ENCODE measurements at places on chromosomes 2 and 18. TPM values are rescaled to one million over a fixed set of nuclear protein-coding genes. Genes with fewer than 3 reads are reported as not detected.

- peak; percentile 75 for DNase-seq
Observed at GRCh38 chr2:99682275-99683060, 192.7 kb upstream of the REV1 start.

The SMAD4 gene
- total RNA-seq, result 92.8 TPM

DNA sequence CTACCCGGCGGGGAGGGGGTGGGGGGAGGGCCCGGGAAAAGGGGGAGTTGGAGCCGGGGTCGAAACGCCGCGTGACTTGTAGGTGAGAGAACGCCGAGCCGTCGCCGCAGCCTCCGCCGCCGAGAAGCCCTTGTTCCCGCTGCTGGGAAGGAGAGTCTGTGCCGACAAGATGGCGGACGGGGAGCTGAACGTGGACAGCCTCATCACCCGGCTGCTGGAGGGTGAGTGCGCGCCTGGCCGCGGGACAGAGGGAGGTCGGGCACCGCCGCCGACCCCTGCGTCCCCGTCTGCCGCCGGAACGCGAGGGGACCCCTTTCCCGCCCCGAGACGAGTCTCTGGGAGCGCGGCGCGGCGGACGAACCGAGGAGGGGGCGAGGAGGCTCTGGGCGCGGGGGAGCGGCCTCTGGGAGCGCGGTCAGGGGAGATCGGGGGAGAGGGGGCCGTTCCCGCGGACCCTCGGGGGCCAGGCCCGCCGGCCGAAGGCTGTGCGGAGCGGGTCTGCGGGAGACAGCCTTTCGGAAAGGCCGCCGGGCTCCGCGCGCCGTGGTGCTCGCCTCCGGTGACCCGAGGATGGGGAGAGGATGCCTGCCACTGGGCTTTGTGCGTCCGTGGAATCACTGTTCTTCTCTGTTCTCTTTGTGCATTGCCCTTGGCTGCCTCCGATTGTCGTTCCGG is 463 bp downstream of the PPP1CB start:
- no peak for DNase-seq

The ANKRD62 gene
- total RNA-seq, result not detected

GRCh38 chr2:111667542-111668273 is 216.3 kb downstream of the ANAPC1 start:
- peak; percentile 81 for DNase-seq

The UGT1A9 gene
- not detected for total RNA-seq

- DNase-seq, result no peak
Observed at GRCh38 chr2:182379241-182379640, 47.6 kb downstream of the PDE1A start.

GRCh38 chr18:3651266-3651665 is 201.3 kb downstream of the TGIF1 start:
- no peak for DNase-seq

The ZNF892 gene
- not detected for total RNA-seq

DNA sequence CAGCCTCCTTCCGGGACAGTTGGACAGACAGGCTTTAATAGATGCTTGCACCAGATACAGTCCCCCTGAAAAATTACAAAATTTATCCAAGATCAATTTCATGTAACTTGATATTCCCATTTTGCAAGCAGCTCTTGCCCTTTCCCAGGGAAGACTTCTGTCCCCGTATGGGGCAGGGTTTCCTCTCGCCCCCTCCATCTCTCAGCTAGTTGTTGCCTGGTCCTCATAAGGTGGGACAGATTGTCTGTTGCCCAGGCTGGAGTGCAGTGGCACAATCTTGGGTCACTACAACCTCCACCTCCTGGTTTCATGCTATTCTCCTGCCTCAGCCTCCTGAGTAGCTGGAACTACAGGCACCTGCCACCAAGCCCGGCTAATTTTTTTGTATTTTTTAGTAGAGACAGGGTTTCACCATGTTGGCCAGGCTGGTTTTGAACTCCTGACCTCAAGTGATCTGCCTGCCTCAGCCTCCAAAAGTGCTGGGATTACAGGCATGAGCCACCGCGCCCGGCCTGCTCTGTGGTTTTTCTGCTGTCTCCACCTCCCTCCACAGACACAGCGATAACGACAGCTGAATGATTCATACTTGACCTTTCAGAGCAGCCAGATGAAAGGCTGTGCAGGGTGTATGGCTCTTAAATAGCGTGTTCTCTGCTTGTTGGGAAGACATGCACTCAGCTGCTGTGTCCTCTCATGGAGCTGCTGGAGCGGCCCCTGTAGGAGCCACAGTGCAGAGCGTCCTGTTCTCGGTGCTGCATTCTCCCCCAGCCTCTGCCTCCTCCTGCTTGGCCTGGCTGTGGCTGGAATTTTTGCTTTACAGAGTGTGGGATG is 61.4 kb downstream of the TTC39C start:
- DNase-seq, result peak; percentile 99

- DNase-seq, result no peak
Observed at GRCh38 chr2:122960759-122961641, 1064.1 kb upstream of the CNTNAP5 start.

Measured in A172 (cell line).